Activated CD8-positive, alpha-beta memory T cell treated with anti-CD3 and anti-CD28 coated beads for 1 hour (primary cell): ENCODE measurements at places on chromosomes 2 and 18.

GRCh38 chr2:75808793-75809535 is 98.2 kb upstream of the GCFC2 start:
- DNase-seq, result no peak

- DNase-seq, result no peak
These were observed 25.5 kb upstream of the TUBB6 start for GRCh38 chr18:12282442-12283039.

DNA sequence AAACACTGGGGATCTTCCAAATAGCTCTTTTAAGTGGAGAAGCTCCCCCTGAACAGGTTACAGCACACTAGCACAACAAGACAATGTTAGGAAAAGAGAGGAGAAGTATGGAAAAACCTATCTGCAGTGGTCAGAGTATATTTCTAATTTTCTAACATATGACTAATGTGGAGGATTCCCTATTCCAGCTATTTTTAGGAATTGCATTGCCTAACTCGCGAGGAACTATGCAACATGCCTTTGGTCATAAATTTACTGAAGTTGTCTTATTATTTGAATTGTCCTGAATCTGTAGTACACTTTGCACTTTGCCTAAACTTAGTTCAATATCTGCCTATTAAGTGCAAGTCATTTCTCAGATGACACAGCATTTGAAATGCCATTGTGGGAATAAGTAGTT is 381.4 kb downstream of the CCDC85A start:
- no peak for DNase-seq

DNA sequence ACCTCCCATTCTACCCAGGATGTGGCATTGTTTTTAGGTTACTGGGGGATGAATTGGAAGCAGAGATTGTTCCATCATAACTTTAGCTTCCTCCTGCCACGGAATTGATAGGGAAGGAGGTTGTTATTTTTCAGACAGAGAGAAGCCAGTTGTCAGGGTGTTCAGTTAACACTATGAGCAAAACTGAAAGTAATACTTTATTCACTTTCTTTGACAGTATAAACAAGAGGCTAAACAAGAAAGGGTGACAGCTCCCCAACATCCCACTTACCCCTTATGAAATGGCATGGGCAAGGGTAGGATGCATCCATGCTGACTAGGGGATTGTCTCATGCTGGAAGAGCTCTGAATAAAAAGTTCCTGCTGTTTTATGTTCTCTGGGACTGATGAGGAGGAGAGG is 36.4 kb upstream of the GAREM1 start:
- DNase-seq, result no peak

DNA sequence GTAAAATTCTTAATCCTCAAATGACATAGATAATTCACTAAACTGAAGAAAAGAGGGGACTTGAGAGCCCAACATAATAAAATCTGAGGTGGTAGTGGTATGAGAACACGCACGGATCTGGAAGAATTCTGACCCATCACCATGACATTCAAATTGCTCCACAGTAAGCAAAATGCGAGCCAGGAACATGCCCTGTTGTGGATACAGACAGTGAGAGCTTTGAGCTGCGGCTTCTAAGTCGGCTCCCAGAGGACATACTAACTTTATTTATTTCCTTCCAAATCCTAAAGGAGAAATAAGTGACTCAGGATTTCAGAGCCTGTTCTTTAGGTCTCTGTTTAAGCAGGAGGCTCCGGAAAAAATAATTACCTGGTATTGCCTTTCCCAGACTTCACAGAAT is 143.4 kb upstream of the SMAD7 start:
- no peak for DNase-seq

GRCh38 chr2:169613876-169614275 is 29.7 kb downstream of the PPIG start:
- DNase-seq, result no peak

DNA sequence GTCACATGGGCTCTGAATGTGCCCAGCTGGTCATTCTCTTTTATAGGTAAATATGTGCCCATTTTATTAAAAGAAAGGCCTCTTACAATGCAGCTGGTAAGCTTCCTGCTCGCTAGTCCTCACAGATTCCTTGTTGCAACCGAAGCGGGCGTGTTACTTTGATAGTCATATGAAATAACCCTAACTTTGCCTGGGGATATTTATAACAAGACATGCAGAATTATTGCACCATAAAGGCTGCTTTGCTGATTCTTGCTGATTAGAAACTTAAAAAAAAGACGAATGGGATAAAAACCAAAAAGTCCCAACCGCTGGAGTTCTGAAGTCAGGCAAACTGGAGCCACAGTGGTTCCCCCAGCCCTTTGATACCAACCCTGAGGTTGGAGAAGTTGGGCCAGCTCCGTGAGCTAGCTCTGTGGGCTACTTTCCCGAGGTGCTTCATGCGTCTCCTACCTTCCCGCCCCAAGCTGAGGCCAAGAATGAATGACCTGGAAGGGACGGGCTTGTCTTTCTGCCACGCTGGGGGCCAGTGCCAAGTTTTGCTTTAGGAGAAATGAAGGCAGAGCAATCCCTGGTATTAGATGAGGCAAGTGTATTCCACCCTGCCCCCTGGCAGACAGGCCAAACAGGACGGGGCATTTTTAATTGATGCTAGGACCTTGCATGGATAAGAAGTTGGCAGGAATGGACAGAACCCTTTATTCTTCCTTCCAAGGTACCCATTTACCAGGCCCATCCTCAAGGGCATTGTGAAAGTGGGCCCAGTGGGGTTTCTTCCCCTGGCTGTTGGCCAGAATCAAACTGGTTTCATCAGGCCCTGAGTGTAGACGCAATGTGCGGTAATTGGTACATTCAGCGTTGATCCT is 140.4 kb downstream of the KCTD1 start:
- DNase-seq, result no peak

DNA sequence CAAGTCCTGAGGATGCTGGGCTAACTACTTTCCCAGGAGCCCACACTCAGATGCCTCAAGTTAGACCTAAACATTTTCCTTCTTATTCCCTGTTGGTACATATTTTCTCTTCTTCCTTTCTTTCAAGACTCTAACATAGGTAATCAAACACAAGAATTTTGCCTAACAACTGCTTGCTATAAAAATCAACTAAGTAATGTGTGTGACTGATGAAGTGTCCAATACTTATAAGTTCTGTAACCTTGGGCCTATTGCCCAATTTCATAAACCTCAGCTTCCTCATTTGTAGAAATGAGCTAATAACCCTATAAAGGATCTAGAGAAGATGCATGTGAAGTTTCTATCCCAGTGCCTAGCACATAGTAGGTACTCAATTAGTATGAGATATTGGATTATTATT is 31.6 kb upstream of the PIK3C3 start:
- DNase-seq, result no peak

GRCh38 chr2:30464544-30465170 is 17.6 kb downstream of the LCLAT1 start:
- DNase-seq, result no peak

DNA sequence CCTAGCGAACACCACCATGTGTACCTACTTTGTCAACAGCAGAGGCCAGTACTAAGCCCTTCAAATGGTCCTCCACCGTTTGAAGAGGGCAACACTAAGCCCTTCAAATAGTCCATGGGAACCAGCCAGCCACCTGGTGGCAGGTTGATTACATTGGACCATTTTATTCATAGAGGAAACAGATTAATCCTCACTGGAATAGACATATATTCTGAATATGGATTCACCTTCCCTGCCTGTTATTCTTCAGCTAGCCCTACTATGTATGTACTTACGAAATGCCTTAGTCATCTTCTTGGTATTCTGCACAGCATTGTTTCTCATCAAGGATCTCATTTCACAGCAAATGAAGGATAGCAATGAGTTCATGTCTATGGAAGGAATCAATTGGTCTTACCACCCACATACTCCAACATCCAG is 10.0 kb upstream of the ZNF396 start:
- no peak for DNase-seq

- DNase-seq, result no peak
These were observed 64.6 kb downstream of the CD226 start for GRCh38 chr18:69882965-69883668.

- DNase-seq, result no peak
These were observed 12.9 kb downstream of the FZD7 start for GRCh38 chr2:202046572-202046971.

DNA sequence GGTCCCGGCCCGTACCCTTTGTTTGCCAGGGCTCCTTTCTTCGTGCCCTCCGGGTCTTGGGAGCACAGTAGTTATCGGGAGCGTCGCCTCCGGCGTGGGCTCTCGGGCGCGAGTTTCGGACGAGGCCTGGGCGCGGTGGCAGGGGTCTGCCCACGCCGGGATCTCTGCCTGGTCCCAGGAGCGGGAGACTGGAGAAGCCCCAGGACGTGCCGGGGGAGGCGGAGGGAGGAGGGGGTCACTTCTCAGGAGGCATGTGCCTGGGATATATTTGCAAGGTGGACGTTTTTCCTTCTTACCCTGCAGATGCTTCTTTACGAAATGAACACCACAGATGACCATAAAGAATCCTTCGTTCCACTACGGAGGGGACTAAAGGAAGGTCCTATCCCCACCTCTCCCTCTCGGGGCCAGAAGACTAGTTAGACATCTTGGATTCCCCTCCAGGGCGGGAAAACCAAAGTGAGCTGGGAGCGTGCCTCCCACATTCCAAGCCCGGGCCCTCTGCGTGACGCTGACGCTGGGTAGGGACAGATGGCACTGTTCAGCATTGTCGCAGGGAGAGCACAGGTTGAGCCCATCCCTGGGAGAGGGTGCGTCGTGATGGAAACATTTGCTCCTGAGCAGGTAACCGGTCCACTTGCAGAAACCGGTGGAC is 483 bp upstream of the FHL2 start:
- DNase-seq, result no peak

GRCh38 chr2:186589612-186590349 is at the start of gene ITGAV:
TSS of gene ITGAV (plus strand) at chr2:186590056. CDS start at chr2:186590339, 283 bp downstream.
- peak; percentile 61 for DNase-seq

DNA sequence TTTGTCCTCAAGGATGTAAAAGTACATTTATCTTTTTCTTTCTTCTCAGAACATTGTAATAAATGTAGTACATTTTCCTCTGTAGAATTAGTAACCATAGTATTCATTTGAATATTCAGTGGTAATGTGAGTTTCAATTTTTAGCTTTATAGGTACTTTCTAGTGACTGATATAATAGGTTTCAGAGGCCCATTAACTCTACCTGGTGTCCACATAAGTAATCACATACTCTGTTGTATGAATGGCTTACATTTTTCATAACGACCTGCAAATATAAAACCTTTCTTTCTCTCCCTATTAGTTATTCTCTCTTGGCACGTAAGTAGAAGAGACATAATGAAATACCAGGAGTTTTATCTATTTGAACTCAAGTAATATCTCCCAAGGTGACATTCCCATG is 1017.6 kb downstream of the DPP10 start:
- DNase-seq, result no peak

GRCh38 chr18:43934781-43935471 is 657.6 kb upstream of the SYT4 start:
- DNase-seq, result no peak

- no peak for DNase-seq
These were observed 312.5 kb downstream of the RND3 start for GRCh38 chr2:150174971-150175421.

DNA sequence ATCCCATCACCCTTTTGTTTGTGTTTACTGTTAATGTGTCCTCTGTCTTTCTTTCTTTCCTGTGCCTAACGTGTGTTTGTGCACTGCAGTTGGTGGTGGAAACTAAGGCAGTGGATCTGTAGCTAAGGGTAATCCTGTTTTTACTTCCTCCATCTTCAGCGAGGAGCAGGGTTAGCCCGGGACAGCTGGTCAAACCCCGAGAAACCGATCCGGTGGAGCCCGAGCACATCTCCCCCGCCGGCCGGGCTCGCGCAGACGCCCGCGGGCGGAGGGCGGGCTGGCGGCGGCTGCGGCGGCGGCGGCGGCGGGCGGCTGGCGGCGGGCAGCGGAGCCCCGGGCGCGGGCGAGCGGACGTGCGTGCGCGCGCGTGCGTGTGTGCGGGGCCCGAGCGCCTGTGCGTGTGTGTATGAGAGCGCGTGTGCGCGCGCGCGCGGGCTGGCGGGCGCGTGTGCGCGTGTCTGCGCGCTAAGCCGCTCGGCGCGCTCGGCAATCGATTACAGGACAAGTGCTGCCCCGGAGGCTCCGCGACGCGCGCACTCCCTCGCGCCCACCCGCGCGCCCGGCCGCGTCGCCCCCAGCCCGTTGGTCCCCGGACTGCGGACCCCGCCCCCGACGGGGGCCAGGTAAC is at the start of gene IKZF2:
TSS of gene IKZF2 (minus strand) at position 176 of the 628 bp plus-strand sequence. CDS start 2,983 bp downstream, outside the sequence.
- DNase-seq, result peak; percentile 57

GRCh38 chr18:39786477-39786876 is 2168.6 kb upstream of the PIK3C3 start:
- no peak for DNase-seq

GRCh38 chr2:180577567-180577966 is 402.8 kb upstream of the UBE2E3 start:
- no peak for DNase-seq

GRCh38 chr2:94984964-94985575 is 40.4 kb upstream of the MAL start:
- DNase-seq, result no peak

- no peak for DNase-seq
These were observed 51.2 kb upstream of the HAAO start for GRCh38 chr2:42843611-42844010.

GRCh38 chr2:238924032-238924431 is 76.1 kb downstream of the TWIST2 start:
- no peak for DNase-seq

- no peak for DNase-seq
These were observed 144.7 kb downstream of the PMAIP1 start for GRCh38 chr18:60044290-60045006.
